ENCODE measurements at places on chromosomes 2 and 18.

DNA sequence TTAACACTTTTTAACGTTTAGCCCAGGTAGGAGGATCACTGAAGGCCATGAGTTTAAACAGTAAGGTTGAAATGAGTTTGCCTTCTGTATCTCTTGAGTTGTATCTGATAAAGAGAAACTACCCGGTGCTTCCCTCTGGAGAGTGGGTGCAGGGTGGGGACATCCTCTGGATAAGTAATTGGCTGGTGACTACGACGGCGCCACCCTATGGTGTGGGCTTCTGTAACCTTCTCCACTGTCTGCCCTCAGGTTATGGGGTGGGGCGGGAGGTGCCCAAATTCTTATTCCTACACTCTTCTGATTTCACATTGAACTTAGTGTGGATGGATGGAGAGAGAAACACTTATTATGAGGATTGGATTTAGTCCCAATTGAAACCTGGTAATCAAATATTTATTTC is 68.8 kb downstream of the LDLRAD4 start:
- DNase-seq = no peak

DNA sequence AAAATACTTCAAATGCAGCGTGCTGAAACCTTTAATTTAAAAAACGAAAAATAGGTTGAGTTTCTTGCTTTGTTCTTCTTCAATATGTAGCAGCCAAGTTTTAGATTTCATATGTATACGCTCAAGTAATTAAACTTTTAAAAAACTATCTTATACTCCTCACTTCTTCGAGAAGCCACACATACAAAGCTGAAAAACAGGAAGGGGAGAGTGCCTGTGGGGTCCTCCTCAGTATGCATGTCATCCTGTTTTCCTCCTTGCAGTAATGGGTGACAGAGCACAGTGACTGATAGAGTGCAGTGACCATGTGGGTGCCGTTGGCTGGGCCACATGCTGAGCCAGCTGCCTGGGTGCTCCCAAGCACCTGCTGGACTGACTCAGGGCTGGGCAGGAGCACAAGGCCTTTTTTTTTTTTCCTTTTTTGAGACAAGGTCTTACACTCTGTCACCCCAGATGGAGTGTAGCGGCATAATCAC is 33.3 kb downstream of the UXS1 start:
- no peak for DNase-seq

- DNase-seq = no peak
These were observed 1.6 kb upstream of the NFE2L2 start for GRCh38 chr2:177265824-177266817.

DNA sequence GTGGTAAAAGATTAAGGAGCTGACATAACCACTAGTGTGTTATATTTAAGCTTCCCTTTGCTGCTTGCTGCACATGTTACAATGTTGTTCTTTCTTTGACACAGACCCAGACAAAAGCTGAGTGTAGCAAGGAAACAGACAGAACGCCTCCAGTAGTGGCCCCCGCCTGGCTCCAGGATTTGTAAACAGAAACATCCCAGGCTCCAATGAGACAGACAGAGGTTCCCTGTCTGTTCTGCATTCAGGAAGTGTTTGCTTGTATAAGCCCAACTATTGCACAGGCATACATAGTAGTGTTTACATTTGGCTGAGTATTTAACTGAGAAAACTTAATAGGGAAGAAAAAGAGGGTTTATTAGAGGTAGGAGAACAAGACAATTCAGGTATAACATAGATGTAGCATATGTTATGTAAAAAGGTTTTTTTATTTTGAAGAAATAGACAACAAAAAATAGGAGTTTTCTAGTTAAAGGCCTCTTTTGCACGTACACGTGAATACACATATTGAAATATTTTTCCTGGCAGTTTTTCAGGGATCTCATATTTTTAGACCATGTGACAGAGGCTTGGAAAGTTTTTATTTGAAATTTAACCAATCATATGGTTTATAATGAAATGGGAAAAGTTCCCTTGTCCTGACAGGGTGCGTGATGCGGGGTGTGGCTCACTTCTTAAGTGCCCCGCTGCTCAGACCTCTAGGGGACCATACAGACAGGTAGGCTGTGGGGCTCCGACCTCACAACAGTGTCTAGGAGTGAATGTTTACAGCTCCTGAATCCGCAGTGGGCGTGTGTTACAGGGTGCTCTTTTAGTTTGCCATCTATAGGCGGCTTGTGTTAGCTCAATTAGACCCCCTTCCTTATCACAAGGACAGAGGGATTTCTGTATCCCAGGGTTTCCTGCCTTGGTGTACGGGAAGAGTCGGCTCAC is 118.4 kb downstream of the BMPR2 start:
- peak; percentile 50 for DNase-seq

DNA sequence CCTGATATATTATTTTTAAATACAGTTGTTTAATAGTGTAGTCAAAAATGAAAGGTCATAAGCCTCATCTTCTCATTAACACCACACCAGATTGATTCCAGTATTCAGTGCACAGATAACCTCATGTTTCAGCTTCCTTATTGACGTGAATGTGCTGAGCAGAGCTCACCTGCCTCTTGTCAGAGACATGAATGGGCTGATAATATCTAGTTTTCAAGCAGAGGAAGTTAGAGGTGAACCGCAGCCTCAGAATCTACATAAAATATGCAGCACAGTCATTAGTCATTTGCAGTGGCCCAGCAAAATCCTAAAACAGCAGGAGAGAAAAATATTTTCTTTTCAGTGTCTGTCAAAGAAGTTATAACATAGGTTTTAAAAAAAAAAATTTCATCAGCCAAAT is 216.2 kb downstream of the GBX2 start:
- DNase-seq = no peak

- DNase-seq = no peak
These were observed 15.5 kb upstream of the MSH6 start for GRCh38 chr2:47767497-47767844.

- no peak for DNase-seq
These were observed 29.9 kb upstream of the STK39 start for GRCh38 chr2:168277276-168277675.

- no peak for DNase-seq
These were observed 261.7 kb downstream of the PDE11A start for GRCh38 chr2:177810906-177811305.

GRCh38 chr2:60652832-60653340 is 99.4 kb upstream of the BCL11A start:
- DNase-seq = no peak

DNA sequence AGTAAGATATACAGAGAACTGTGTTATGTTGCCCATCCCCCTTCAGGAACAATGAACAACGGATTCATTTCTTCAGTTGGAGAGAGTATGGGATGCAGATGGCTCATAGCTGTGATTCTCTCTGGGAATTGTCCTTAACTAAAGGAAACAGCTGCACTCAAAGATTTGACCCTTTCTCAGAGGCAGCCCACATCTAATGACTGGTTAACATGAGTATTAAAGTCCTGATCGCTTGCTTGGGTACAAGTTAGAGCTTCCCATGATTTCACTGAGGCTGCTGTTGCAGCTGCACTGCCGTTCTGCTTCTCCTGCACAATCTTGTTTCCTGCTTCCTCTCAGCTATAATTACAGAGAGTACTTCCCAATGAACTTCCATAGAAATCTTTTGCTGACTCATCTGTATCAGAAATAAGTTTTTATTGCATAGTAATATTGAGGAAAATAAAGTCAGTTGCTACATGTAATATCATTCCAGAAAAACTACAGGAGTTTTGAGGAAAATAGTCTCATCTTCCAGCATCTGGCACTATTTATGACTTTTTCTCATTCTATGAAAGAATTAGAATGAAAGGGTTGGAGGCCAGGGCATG is 12.8 kb upstream of the SCN9A start:
- DNase-seq = no peak

- DNase-seq = peak; percentile 76
These were observed 56.5 kb upstream of the ACVR1 start for GRCh38 chr2:157932480-157933159.

DNA sequence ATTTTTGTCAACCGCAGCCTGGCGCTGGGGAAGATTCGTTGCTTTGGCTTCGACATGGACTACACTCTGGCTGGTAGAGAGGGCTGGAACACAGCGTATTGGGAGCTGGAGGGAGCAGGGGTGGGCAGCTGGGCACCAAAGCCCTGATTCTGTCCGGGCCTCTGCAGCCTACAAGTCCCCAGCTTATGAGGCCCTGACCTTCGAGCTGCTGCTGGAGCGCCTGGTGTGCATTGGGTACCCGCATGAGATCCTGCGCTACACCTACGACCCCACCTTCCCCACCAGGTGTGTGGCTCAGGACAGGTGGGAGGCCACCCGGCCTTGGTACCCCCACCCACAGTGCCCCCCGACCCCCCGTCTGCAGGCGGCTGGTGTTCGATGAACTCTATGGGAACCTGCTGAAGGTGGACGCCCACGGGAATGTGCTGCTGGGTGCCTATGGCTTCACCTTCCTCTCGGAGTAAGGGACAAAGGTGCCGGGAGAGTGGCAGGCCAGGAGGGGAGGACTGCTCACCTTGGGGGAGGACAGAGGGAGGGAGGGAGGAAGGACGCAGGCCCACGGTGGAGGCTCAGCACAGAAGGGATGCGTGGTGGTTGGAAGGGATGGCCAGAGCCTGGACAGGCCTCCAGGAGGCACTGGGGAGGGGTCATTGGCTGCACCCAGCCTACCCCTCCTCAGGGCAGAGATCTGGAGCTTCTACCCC is 1.2 kb downstream of the NT5DC4 start:
- no peak for DNase-seq

GRCh38 chr18:52200921-52201663 is 138.9 kb upstream of the DCC start:
- no peak for DNase-seq

GRCh38 chr2:124039762-124040291 is 14.7 kb downstream of the CNTNAP5 start:
- DNase-seq = no peak

DNA sequence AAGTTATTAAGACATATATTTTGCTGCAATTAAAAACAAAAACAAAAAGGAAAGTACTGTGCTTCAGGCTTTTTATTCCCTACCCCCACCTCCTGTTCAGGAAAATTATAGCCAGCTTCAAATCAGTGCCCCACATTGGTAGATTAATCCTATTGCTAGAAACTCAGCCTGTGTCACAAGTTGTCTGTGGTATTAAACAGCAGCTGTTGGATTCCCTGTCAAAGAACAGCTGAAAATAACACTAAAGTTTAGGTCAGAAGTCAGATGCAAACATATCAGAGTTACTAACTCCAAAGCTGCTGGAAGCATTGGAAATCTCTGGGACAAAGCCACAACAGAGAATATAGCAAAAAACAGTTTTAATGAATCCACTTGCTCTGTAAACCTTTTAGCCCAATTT is 818 bp upstream of the CCDC141 start:
- DNase-seq = no peak

- no peak for DNase-seq
These were observed 136.1 kb downstream of the DCDC2C start for GRCh38 chr2:3839476-3839875.

DNA sequence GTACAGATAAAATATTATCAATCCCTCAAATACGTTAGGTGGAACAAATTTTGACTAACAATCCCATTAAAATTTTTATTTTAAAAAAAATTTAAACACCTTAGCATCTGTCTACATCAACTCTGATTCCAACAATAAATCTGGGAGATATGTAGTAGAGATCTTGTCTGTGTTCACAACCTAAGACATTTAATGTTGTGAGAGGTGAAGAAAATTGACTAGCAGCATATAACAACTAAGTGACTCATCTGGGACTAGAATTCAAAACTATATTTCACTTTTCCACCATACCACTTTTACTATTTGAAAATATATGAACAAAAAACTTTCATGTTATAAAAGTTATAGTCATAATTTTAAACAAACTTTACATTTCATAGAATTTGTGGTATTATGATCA is 97.9 kb downstream of the ATAD2B start:
- no peak for DNase-seq

DNA sequence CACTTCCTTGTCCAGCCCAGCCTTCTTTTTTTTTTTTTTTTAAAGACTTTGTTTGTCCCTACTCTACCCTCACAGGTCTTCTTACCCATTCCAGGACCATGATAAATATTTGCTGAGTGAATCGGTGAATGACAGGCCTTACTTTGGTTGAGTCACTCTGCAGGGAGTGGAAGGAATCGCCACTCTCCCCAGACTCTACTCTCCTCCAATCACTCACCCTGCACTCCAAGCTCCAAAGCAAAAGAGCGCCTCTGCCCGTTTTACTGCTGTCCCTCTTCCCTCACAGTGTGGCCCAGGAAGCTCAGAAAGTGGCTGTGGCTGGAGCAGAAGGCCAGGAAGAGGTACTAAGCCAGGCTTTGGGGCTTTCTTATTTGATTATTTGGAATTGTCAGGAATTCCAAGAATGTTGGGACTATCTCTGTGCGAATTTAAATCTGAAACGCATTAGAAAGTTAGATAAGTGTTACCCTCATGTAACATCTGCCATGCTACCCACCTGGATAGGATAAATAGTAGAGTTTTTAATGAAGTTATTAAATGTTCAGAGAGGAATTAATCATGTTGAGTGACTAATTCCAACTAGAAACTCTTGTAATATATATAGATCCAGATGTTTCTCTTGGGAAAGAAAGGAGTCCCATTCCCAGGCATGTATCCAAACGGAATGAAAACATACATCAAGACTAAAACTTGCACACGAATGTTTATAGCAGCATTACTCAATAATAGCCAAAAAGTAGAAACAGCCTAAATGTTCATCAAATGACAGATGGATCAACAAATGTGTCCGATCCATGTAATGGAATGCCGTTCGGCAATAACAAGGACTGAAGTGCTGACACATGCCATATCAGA is 43.0 kb upstream of the CHMP1B start:
- DNase-seq = peak; percentile 77

DNA sequence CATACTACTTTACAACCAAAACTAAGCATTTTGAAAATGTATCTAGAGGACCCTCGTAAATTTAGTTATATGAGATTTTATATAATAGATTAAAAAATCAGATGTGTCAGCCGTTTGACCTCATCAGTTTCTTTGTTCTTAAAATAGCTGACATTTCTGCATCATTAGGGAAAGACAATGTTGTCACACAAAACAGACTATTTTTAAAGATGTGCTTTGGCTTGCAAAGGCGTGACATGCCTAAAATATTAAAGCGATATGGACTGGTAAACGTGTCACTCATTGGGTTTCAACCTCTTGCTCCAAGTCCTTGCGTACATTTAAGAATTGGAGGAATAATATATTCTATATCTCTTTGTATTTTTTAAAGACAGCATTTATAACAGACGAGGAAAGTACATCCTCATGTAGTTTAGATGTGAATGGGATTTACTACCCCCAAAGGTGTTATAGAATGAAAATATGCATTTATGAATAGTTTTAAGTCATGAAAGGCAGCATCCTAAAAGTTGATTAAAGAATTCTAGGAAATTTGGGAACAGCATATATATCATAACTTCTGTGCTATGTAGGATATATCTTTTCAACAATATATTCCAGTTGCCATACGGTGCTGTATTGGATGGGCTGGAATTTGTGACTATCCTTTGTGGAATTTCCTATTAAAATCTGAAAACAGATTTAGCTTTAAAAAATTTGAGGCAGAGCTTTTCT is 3.8 kb downstream of the MYL12A start:
- DNase-seq = no peak

- DNase-seq = no peak
These were observed 36.8 kb upstream of the ATP8B1 start for GRCh38 chr18:57839942-57840381.

Data from H9 (cell line).